Right kidney (tissue), 9 donors: ENCODE measurements at places on chromosomes 4 and X.

DNA sequence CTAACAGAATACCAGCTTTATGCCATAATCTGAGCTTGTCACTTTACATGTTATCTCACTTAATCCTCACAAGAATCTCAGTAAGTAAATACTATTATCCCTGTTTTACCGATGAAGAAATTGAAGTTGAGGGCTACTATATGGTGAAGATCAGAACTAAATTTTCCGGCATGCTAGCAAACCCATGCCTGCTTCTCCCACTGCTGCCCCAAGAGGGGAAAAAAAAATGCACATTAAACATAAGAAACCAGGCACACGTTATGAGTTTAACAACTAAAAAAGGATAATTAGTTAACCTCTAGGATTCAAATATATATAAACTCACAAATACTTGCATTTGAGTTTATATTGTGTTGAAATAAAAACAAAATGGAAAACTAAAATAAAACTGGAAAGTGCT is 10.8 kb downstream of the SLC10A7 start:
- DNase-seq, result no peak

DNA sequence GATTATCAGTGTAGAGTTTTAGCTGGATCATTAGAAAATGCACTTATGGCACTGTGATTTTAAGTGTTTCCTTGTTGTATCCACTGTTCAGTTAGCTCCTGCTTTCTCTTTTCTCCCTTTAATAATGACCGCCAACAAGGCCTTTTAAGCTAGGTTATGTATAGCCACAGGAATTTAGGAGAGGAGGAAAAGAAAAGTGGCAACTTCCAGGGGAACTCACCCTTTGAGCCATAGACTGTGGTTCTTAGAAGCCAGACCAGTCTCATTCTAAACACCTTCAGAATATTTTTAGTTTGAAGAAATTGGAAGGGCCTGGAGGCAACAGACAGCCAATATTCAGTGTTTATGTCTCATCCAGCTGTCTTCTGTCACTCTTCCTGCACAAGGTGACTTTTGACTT is 6.1 kb downstream of the FGF2 start:
- DNase-seq, result no peak

DNA sequence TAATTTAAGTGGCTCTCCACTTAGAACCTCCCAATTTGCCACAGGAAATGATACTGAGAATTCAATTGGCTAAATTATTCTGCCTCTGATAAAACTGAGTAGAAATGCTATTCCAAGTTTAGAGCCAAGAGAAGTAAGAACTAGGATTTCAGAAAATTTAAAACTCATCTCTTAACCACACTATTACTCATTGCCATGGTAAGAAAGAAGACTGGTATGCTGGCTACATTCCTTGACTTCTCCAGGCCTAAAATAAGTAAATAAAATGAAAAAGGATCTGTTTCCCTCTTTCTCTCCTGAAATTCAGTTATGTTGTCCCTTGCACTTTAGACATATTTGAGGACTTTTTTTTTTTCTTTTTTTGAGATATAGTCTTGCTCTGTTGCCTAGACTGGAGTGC is 23.3 kb downstream of the ZNF280C start:
- no peak for DNase-seq

- DNase-seq, result no peak
These were observed 469.7 kb upstream of the FGF16 start for GRCh38 chrX:76977452-76977851.

- no peak for DNase-seq
These were observed 37.3 kb downstream of the SLIT2 start for GRCh38 chr4:20288846-20289512.
